Inflammatory macrophage treated with lipopolysaccharide for 4 hours (primary cell): ENCODE measurements at places on chromosomes 3 and 15.

DNA sequence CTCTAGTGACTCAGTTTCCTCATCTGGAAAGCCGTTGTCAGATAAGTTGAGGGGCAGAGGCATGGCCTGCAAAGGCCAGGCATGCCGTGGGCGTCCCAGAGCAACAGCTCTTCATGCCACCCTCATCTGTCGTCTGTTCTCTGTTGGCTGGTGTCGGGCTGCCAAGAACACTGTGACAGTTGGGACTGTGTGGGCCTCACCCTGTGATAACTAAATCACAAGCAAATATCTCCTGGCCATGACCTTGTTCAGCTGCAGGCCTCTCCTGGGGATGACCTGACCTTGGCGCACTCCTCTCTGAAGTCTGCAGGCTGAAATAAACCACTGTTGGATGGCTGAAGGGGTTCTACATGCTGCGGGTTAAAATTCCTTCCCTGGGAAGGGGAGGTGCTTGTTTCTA lies 145.9 kb downstream of the SHQ1 start:
- no peak for DNase-seq

DNA sequence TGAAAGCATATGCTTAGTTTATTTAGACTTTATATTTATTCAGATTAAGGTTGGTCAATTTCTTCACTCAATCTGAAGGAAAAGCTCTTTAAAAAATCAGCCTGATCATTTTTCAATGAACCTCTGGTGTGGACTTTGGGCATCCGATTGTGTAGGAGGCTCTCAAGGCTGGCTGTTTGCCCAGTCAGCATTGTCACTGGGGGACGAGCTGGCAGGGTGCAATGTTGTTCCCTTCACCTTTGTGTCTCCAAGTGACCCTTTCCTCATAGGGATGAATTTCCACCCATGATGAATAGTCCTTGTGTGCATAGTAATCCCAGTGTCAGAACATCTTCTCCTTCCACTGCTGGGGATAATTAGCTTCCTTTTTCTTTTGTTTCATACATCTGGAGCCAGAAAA lies 102.5 kb downstream of the CHRNA7 start:
- DNase-seq, result no peak

DNA sequence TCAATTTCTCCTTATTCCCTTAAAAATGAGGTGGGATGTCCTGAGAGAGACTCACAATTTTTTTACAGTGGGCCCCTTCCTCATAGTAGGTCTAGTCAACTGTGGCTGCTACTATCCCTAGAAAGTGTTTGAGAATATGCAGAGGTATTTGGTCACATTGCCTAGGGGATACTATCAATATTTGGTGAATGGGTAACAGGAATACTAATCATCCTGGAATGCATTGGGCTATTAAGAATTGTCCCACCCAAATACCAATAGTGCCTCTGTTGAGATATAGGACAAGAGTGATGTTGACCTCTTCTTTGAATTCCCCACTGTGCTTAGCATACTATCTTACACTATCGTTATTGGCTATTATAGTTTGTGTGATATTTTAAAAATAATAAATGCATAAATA lies 389.4 kb downstream of the DIPK2A start:
- DNase-seq, result no peak

DNA sequence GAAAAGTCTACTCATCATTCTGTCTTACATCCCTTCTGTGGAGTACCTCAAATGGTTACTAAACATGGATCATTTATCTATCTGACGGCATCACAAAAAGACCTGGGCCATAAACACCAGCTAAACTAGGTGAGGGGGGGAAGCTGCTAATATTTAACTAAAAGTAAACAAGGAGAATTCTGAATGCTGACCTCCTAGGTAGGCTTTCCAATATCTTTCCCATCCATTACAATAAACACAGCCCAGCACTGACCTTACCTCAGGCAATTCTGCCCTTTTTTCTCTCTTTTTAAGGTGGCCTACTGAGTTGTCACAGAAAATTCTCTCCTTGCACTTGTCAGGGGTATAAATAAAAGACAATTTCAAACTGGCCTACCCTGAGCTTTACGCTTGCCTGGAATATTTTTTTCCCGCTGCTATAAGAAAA lies 33.1 kb downstream of the USF3 start:
- no peak for DNase-seq

- no peak for DNase-seq
These were observed 49.2 kb downstream of the CORO2B start for GRCh38 chr15:68627995-68628394.
